ENCODE measurements at places on chromosomes 12 and 14.

GRCh38 chr12:108289350-108290161 lies 49.6 kb downstream of the CMKLR1 start:
- DNase-seq, result no peak

DNA sequence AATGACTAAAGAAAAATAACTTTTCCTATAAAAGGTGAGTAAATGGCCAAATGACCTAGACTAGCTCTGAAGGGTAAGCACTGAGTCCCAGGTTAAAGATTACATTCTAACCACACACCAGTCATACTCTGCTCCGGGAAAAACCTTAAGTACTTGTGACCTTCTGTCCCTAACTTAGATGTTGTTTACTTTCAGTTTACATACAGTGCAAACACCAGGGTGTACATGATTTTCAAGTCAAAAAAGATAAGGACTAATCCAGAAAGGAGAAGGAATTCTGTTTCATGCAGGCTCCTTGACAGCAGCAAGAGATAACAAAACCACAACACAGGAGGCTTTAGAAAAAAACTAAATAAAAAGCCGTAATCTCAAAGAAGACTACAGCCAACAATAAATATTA lies 174.2 kb downstream of the PPM1H start:
- DNase-seq, result no peak

DNA sequence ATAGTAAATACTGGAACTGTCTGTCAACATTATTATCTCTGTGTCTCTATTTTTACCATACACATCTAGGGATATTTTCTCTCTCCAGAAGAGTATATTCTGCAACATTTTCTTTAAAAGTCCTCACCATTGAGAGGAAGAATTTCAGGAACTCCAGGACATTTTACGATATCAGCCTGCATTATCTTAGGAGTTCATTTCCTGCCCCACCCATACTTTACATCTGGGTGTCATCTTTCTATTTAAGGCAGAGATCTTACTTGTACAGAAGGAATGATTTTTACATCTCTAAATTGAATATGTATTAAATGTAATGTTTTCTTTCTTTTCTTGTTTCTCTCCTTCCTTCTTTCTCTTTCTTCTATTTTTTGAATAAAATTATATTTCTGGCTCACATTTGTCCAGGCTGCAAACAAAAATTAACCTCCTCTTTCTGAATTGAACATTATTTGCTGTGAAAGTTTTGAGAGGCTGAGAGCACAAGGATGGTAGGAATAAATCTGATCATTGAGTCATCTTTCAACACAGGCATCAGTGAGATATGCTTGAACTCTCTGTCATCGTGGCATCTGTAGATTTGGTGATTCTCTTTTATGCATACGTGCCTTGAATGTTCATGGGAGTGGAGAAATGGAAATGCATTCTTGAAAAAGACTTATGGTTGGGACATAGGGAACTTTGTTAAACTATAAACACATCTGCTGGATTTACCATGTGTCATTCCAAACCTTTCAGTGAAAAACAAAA lies 753.6 kb downstream of the SLC16A7 start:
- no peak for DNase-seq

GRCh38 chr14:80973931-80974641 lies 18.7 kb downstream of the TSHR start:
- DNase-seq, result no peak

GRCh38 chr14:34843011-34843554 lies 32.1 kb downstream of the BAZ1A start:
- DNase-seq, result no peak

DNA sequence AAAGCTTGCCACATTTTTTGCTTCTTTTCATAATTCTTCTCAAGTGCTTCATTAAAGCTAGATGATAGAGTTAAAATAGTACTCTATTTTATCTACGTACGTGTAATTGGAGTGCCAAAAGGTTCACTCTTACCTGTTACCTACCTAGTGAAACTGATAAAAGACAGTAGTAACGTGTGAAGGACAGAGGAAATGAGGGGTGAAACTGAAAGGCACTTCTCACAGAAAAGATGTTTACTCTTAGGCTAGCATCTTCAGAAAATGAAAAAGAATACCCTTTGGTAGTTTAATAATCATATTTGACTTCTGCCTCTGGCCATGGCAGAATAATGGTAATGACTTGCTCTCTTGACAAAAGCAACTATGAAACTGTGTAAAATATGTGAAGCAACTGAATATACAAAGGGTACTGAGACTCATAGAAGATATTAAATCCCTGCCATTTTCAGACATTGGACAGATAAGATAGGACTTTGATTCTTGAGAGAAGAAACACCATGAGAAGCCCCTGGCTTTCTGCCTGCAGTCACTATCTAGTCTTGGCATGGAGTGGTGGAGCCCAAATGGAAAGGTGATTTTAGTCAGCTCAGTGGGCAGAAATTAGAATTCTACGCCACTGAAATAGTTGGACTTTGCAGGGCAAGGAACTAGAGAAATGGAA lies 6.3 kb upstream of the EVL start:
- no peak for DNase-seq

DNA sequence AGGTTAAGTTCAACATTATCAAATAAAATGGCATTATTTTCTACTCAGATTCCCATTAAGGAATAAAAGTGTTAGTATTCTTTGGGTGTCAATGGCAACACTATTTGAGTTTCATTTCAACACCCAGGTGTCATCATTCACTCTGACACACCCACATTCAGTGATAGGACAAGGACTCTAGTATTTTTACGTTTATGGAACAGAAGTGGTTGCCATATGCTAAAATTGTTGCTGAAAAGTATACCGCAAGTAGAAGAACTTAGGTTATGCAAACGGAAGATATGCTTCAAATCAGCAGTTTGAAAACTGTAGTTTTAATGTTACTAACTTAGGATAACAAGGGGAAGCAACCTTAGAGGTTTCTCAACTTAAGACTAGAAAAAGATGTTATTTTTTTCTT lies 20.0 kb upstream of the SGPP1 start:
- no peak for DNase-seq

DNA sequence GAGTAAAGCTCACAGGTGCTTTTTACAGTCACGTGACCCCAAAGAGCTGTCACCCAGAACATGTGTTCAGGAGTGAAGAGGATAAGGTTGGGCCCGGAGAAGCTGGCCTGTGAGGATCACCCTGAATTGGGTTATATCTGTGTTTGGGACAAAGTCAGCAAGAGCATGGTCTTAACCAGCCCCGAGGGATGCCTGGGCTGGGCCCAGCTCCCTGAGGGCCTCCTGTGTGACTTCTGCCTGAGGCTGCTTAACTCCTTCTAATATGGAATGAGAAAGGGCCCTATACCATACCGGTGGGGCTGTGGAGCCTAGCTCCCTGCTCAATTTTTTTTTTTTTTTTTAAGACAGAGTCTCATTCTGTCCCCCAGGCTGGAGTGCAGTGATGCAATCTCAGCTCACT lies 2.5 kb downstream of the CDCA4 start:
- DNase-seq, result no peak
